ENCODE measurements at places on chromosomes 1 and 21. TPM values are rescaled to one million over a fixed set of nuclear protein-coding genes. Genes with fewer than 3 reads are reported as not detected.

Gene LAMC2
- total RNA-seq, result not detected

Gene CHODL
- total RNA-seq, result 0.13 TPM

Gene FAM177B
- total RNA-seq, result not detected

Gene AMY1A
- not detected for total RNA-seq

Gene AMPD1
- not detected for total RNA-seq

Gene F13B
- total RNA-seq, result not detected

Gene KRTAP19-3
- not detected for total RNA-seq

All from activated CD8-positive, alpha-beta memory T cell treated with anti-CD3 and anti-CD28 coated beads for 36 hours (primary cell).